Large intestine (tissue), 12 donors: ENCODE measurements at places on chromosomes 3 and 15. TPM values are rescaled to one million over a fixed set of nuclear protein-coding genes. Genes with fewer than 3 reads are reported as not detected.

DNA sequence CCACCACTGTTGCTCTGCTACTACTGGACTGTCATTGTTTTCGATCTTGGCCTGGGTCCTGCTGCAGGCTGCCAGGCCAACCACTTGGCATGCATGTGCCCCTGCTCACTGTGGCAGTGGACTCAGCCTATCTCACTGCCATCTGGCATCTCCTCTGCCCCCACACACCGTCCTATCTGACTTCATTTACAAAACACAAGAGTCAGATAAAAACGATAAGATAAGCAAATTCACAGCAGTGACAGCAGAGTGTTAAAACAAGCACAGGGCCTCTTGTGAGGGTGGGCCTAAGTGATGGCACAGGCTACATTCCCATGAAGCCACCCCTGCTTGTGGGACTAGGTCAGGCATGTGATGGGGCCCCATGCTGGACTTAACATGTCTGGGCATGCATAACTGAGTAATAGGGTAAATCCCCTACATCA is 68.1 kb downstream of the CRYGS start:
- DNase-seq: no peak

GRCh38 chr3:127264292-127264691 is 23.6 kb downstream of the PRR20G start:
- DNase-seq: no peak

DNA sequence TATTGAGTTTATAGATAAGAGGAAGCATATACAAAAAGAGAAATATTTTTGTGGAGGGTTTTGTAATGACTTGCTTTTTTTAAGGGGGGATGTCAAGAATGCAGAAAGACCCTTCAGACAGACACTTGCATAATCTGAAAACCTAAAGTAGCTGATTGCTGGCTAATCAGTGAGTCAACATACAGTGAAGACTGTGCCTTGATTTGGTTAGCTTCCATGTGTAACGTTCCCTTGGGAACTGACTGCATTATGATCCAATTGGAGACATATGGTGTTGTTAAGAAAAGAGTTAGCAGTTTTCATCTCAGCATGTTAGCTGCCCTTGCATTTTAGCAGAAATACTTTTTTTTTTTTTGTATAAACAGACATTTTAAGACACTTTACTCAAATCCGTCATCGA is 483.2 kb downstream of the RBMS3 start:
- DNase-seq: no peak

DNA sequence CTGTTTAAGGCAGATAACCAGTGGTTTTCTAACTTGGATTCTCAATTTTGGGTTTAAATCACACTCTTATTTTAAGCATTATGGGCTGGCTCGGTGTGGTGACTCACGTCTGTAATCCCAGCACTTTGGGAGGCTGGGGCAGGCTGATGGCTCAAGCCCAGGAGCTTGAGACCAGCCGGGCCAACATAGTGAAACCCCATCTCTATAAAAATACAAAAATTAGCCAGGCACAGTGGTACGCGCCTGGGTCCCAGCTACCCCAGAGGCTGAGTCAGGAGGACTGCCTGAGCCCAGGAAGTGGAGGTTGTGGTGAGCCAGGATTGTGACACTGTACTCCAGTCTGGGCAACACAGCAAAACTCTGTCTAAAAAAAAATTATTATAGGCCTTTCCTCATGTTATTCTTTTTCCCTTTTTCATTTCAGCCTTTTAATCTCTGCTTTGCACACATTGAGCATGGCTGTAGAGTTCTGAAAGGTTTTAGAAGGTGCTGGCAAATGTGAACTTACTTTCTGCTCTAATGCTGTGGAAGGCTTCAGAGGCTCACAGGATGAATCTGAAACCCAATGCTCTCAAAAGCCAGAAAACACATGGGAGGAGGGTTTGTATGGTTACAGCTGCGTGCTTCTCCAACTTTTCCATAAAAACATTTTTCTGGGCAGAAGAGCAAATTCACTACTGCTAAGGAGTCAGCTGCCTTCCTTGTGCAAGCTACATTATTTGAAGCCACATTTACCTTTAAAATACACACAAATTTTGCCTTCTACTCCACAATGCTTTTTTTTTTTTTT is 32.5 kb downstream of the CHAC1 start:
- DNase-seq: no peak

GRCh38 chr3:164748626-164749025 is 329.7 kb downstream of the SI start:
- no peak for DNase-seq

- no peak for DNase-seq
Observed at GRCh38 chr3:98972155-98972554, 70.7 kb upstream of the DCBLD2 start.

EPHA6 gene
- 1.6 TPM for polyA plus RNA-seq

DNA sequence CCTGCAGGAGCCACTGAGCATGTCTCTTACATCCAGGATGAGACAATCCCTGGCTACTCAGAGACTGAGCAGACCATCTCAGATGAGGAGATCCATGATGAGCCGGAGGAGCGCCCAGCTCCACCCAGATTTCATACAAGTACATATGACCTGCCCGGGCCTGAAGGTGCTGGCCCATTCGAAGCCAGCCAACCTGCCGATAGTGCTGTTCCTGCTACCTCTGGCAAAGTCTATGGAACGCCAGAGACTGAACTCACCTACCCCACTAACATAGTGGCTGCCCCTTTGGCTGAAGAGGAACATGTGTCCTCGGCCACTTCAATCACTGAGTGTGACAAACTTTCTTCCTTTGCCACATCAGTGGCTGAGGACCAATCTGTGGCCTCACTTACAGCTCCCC is 6.2 kb downstream of the MAP1A start:
- no peak for DNase-seq

- DNase-seq: no peak
Observed at GRCh38 chr15:48556159-48556897, 89.2 kb downstream of the FBN1 start.

GRCh38 chr15:28018291-28019044 is 80.6 kb downstream of the OCA2 start:
- DNase-seq: no peak

CIAO2A gene
- polyA plus RNA-seq: 99.9 TPM

DNA sequence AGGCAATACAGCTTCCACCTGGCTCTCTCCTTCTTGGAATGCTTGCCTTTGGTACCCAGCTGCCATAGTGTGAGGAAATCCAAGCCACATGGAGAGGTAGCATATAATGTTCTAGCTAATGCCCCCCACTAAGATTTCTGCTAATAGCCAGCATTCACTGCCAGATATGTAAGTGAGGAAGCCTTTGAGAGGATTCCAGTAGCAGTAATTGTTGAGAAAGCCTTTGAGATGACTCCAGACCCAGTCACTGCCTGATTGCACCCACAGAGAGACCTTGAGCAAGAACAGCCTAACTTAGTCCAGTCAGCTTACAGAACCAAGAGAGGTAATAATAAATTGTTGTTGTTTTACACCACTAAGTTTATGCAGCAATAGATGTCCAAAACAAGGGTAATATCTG is 63.1 kb downstream of the STRIT1 start:
- DNase-seq: no peak

DNA sequence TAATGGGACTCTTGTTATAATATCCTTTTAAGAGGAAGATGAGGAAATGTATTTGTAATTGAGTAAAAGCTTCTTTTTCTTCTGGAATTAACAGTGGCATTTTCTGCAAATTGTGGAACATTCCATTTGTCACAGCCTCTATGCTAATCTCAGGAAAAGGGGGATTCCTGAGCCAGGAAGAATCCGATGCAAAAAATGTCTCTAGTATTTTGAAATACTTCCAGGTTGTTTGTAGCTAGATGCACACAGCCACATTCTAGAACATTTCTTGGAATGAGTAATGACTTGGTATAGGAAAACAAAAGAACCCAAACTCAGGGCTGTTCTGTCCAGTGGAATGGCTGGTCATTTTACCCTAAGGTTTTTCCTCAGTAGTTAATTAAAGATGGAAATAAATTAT is 98.5 kb upstream of the SLC2A2 start:
- no peak for DNase-seq

DNA sequence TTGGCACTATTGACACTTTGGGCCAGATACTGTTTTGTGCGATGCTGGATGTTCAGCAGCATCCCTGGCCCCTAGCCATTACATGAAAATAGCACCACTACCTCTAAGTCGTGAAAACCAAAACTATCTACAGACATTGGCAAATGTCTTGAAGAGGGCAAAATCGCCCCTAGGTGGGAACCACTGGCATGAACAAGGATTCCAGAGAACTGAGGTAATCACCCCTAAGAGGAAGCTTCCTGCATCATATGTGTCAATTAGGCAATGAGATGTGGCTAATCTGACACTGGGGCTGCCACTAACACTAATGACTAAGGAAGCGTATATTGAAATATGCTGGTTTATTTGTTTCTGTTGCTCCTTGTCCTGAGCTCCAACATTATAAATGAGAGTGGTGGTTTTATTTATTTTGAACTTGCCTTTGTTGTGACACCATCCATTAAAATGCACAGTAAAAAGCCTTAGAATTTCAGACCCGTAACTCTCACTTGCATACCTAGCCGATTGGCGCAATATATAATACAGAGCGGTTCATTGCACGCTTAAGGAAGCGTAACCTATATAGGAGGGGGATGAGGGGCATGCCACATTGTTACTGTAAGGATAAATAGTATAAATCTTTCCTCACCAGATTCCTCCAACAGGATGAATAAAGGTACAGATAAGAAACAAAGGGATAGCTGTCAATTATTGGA is 299.8 kb upstream of the CNTN4 start:
- no peak for DNase-seq

SNRPA1 gene
- 61.1 TPM for polyA plus RNA-seq

GRCh38 chr15:50916400-50916799 is 7.9 kb downstream of the AP4E1 start:
- peak; percentile 56 for DNase-seq

- DNase-seq: no peak
Observed at GRCh38 chr15:37041042-37041441, 59.3 kb downstream of the MEIS2 start.

DNA sequence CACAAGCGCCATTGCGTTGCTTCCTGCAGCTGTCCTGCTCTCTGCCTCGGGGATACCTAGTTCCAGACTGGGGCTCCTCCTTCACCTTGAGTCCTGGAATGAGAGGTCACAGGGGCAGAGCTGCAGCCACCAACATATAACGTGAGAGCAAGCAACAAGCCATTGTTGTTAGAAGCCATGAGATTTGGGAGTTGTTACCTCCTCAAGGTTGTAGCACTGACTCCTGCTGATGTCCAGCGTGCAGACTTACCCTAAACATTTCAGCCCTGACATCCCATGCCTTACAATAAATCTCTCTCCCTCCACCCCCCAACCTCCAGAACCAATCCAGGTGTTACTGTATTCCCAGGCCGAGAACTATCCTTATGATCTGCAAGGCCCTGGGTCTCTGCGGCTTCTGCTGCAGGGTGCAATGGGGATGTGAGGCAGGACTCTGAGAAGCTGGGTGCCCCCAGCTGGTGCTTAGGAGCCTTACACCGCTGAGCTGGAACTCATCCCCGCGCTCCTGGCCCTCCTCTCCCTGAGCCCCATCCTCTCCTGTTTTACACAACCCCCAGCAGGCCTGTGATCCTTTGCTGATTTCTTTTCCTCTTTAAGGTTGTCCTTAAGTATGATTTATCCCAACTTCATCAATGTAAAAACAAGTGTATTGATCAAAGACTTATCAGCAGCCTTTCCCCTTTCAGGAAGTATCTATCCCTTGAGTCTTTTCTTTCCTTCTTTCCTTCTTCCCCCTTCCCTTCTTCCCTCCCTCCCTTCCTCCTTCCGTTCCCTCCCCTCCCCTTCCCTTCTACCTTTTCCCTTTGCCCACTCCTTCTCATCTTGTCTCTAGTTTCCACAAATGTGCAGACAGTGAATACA is 84.2 kb upstream of the ABHD2 start:
- peak; percentile 40 for DNase-seq

DNA sequence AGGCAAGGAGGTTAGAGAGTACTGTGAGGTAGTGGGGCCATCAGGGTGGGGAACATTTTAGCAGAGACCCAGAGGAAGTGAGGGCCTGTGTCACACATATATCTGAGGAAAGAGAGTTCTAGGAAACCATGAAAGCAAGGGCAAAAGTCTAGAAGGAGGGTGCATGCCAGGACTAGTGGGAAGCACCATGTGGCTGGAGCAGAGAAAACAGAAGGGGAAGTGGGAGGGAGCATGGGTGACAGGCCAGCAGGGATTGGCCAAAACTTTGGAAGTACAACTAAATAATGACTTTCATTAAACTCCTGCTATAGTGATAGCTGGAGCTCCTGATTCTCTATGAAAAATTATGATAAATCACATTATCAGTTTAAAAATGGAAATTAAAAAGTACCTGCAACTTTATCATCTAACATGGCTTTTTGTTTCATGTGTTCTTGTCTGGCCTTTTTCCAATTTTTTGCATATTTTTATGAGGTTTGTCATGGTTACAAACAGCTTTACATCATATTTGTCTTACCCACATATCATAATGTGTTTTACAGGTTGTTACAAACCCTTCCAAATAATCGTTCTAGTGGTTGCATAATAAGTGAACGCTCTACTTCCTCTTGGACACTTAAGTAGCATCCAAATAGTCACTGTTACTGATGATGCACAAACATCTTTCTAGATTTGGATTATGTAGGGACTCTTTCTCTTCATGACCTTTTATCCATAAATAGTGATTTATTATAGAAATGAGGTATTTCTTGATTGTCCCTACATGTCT is 168.3 kb downstream of the NEK10 start:
- peak; percentile 6 for DNase-seq

MKRN2 gene
- polyA plus RNA-seq: 32.9 TPM

GRCh38 chr3:172100482-172100881 is 61.1 kb downstream of the FNDC3B start:
- no peak for DNase-seq

GRCh38 chr15:51908316-51908715 is 63.3 kb downstream of the LEO1 start:
- DNase-seq: no peak

- DNase-seq: no peak
Observed at GRCh38 chr3:147449669-147450068, 40.5 kb downstream of the ZIC1 start.

DNA sequence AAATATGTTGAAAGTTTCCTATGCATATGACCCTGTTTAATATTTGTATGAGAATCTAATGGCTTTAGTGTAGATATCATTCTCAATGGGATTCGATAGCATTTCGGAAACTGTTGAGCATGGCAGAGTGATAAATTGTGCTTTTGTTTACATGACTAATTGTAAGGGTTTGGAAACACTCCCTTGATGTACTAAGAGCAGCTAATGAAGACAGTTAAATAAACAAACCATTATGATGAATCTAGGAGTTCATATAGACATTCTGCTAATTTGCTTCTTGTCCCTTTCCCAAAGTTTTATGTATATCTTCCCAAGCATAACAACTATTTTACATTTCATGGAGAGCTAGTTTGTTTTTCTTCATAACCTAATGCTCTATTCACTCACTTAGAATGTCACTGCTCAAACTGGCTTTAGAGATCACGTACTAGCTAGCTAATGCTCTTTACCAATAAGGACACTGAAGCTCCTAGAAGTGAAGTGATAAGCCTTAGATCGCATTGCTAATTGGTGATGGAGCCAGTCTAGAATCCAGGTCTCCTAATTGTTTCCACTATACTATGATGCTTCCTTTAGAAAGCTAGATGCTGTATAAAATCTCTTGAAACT is 140.8 kb downstream of the TP63 start:
- no peak for DNase-seq

IL5RA gene
- polyA plus RNA-seq: 0.28 TPM

SCG5 gene
- 22.2 TPM for polyA plus RNA-seq

GRCh38 chr3:5572168-5572567 is 384.7 kb downstream of the EDEM1 start:
- no peak for DNase-seq

GRCh38 chr3:150079029-150079739 is 108.5 kb upstream of the PFN2 start:
- DNase-seq: peak; percentile 37

MORC1 gene
- polyA plus RNA-seq: 0.01 TPM

GRCh38 chr3:32557640-32558352 is 12.9 kb downstream of the DYNC1LI1 start:
- DNase-seq: no peak
